Inflammatory macrophage (primary cell): ENCODE measurements at places on chromosomes 6 and 20.
A peak's percentile ranks its signal among the peaks of the same experiment; 100 is the strongest.

- DNase-seq = no peak
These were observed 478.0 kb downstream of the KIF16B start for GRCh38 chr20:16095226-16095625.

DNA sequence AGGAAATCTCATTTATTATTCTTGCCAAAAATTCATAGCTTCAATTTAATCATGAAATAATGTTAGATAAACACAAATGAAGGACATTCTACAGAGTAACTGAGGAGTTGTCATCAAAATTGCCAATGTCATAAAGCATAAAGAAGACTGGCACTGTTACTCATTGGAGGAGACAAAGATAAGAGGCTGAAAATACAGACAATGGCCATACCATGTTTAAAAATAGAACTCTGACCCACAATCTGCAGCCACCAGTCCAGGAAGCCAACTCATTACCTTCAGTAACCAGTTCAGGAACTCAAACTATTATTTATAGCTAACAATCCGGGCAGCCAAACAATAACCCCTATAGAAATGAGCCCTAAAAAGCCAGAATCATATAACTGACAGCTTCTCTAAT lies 795.6 kb downstream of the TENT5A start:
- DNase-seq = no peak

GRCh38 chr6:160464744-160465143 lies 116.6 kb downstream of the SLC22A3 start:
- DNase-seq = no peak

- DNase-seq = no peak
These were observed 176.1 kb downstream of the EPHA7 start for GRCh38 chr6:93243231-93243778.

- no peak for DNase-seq
These were observed 11.0 kb upstream of the SLC22A1 start for GRCh38 chr6:160110586-160111123.

DNA sequence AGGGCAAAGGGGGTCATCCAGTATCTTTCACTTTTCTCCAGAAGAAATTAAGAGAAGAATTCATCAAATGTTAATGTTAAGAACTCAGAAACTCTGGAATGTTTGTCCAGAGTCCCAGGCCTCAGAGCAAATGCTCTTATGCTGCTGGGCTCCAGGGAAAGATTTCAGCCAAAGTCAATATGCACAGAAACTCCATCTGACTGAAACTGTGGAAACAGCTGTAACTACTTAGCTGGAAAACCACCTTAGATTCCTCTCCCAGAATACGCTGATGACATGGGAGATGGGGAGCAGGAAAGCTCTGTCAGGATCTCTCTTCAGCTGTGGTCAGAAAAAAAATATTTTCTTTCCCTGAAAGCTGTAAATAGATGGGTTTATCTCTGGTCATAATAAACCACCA lies 559.6 kb downstream of the RFPL4B start:
- no peak for DNase-seq

- DNase-seq = no peak
These were observed 20.1 kb downstream of the RNASET2 start for GRCh38 chr6:166936079-166936787.

DNA sequence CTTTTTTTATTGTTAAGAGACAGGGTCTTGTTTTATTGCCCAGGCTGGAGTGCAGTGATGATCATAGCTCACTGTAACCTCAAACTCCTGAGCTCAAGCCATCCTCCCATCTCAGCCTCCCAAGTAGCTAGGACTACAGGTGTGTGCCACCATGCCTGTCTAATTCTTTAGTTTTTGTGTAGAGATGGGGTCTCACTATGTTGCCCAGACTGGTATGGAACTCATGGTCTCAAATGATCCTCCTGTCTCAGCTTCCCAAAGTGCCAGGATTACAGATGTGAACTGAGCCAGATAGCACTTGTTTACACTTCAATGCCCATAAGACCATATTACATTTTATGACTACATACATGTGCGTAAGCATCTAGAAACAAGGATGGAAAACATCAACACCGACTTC lies 18.1 kb downstream of the EIF2S2 start:
- DNase-seq = no peak

DNA sequence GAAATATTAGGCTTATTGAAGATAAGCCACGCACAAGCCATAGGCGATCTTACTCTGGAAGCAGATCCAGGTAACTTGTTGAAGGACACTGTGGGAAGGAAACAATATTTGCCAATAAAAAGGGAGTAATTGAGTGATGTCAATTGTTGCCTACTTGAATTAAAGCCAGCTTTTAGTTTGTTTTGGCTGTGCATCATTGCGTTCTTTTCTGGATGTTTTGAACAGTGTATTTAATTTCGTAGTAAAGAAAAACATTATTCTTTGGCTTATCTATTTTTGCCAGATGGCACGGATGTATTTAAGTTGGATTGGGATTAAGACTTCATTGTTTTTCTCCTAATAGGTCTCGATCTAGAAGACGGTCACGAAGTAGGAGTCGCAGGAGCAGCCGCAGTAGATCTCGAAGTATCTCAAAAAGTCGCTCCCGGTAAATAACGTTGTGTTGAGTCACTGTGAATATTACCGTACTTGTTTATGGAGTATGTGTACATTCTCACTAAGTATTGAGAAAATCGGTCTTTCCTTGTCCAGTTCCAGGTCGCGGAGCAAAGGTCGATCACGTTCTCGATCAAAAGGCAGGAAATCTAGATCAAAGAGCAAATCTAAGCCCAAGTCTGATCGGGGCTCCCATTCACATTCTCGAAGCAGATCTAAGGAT lies 2.6 kb downstream of the SRSF6 start:
- no peak for DNase-seq

DNA sequence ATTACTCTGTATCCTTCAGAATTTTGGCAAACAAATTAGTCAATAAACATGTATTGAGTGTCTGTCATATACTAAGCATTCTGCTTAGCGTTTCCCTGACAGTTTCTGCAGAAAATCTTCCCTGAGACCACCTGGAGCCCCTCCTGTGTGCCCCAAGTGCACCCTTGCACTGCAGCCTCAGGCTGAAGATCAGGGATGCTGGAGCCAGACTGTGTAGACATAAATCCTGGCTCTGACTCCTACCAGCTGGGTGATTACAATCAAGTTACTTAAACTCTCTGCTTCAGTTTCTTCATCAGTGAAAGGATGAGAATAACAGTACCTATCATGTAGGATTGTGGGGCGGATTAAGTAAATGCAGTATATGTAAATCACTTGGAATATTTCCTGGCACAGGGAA lies 53.4 kb upstream of the VSTM2L start:
- DNase-seq = no peak

GRCh38 chr20:23254034-23254433 lies 96.6 kb upstream of the NXT1 start:
- peak; percentile 66 for DNase-seq

DNA sequence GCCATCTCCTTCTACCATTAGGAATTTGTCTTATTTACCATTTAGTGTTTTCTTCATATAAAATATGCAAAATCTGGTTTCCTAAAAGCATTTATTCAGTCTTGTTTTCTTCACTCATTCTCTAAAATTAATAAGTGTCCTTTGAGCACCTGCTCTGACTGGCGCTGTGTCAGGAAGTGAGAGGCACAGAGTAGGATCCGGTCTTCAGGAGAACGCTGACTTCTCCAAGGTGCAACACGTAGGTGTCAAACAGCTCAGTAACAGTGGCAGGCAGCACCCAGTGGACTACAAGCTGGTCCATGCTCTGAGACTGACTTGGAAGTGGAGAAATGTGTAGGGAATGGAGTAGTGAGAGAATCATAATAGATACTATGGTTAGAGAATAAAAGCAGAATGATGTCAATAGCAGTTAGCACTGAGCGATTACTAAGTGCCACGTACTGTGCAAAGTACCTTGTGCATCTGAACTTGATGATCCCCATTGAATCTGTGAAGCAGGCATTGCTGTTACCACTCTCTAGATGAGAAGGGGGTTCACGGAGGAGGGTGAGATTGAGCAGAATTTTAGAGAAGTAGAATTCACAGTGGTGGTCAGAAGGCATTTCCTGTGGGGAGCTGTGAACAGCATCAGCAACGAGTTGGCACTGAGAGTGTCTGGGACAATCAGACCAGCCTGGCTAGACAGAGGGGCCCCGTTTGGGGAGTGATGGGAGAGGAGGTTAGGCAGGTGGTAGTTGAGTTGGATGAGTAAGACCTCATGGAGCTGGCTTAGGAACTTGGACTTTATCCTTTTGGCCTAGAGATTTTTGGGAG lies 569.8 kb downstream of the QKI start:
- DNase-seq = no peak

- no peak for DNase-seq
These were observed 65.0 kb downstream of the SOBP start for GRCh38 chr6:107554918-107555317.

DNA sequence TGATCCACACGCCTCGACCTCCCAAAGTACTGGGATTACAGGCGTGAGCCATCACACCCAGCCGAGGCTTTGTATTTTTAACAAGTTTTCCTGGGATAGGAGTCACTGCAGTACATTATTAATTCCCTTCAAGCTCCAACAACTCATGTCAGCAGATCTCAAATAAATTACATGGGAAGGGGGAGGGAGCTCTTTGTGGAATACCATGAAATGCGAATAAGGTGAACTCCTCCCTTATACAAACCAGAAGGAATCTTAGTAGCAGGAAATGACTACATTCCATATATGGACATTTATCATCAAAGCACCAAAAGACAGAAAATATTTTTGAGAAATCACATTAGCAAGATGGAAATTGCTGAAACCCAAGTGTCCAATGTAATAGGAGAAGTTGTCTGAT lies 2.9 kb downstream of the GSS start:
- DNase-seq = no peak

- DNase-seq = no peak
These were observed 269.9 kb downstream of the ALDH8A1 start for GRCh38 chr6:134680021-134680420.

DNA sequence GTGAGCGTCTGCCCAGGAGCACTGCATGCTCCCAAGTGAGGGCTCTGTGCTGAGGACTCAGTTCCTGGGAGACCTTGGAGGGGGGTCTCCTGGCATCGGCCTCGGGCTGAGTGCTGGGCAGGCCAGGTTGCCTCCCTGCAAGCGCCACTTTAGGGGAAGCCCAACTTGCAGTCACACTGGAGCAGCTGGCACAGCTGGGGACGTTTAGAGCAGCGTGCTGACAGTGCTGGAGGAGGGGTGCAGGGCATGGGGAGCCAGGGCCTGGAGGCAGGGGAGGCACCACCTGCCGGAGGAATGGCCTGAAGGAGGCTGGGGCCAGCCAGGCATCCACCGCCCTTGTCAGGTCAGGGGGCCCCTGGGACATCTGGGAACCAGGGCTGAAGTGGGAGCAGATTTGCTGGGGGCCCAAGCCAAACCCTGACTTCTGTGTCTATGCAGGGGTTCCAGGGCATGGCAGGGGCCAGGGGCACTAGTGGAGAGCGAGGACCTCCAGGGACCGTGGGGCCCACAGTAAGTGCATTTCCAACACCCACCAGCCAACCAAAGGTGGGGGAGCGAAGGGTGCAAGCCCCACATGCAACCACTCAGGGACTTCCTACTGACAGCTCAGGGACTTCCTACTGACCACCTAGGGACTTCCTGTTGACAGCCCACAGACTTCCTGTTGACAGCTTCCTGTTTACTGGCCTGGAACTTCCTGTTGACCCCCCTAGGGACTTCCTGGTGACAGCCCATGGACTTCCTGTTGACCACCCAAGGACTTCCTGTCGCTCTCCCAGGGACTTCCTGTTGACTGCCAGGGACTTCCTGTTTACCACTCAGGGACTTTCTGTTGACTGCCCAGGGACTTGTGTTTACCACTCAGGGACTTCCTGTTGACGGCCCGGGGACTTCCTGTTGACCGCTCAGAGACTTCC lies 33.6 kb downstream of the COL20A1 start:
- DNase-seq = peak; percentile 8

DNA sequence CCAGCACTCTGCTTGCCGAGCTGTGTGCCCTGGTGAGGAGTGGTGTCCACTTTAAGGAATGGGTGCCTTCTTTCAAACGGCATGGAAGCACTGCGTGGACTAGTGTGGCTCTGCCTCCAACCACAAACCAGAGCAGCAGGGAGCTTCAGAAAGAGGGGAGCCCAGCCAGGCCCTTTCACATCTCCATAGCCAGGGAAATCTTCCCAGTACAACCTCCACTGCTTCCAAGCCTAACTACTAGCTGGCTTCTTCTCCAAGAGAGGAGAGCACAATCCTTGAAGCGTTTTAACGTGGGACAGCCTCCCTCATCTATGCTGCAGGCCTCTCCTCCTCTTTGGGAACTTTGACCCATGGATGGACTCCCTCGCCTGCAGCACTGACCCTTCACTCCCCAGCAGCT lies 26.7 kb downstream of the TNXB start:
- DNase-seq = no peak

GRCh38 chr6:57072108-57072507 lies 17.9 kb upstream of the ZNF451 start:
- no peak for DNase-seq

DNA sequence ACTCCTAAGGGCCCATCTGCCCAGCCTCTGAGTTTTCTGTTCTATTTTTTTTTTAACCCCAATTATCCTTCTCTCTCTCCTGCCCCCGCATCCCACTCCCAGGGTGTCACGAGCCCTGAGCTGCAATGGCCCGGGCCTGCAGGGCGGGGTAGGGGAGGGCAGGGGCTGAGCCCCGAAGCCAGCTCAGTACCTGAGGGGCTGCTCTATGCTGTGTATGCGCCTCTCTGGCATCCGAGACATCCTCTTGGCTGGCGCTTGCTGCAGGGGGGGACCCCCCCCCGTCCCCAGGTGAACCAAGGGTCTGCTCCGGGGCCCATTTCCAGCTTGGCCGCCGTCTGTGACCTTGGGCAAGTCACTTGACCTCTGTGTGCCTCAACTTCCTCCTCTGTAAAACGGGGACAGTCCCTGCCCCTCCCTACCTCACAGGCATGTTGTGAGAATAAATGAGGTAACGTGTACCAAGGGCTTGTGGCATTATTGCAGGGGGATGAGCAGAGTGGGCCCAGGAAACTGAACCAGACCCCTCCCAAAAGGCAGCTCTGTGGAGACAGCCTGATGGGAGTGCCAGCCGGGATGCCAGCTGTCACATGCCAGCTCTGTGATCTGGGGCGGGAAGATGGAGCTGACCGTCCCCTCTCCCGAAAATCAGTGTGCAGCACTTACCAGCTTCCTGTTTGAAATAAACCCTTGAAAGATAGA lies 13.0 kb upstream of the MYL9 start:
- DNase-seq = no peak

DNA sequence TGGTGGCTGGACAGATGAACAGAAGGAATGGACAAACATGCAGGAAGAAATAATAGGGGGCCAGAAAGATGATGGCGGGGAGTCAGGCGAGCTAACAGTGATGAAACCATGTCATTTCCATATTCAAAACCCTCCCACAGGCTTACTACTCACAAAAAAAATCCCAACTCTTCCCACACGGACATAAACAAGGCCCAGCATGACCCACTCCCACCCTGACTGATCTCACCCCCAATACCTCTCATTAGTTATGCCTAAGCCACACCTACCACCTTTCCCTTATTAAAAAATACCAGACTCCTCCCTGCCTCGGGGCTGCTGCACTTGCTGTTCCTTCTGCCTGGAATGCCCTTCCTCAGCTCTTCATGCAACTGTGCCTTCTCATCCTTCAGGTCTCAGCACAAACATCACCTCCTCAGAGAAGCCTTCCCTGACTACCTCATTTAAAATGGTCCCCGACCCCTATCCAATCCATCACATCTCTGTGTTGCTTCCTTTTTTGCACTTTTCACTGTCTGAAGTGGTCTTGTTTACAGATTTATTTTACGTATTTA lies 145.8 kb downstream of the PREX1 start:
- no peak for DNase-seq

GRCh38 chr6:2876210-2877056 lies 26.7 kb downstream of the SERPINB9 start:
- peak; percentile 80 for DNase-seq
